NAMALWA (cell line): ENCODE measurements at places on chromosomes 12 and 14.

DNA sequence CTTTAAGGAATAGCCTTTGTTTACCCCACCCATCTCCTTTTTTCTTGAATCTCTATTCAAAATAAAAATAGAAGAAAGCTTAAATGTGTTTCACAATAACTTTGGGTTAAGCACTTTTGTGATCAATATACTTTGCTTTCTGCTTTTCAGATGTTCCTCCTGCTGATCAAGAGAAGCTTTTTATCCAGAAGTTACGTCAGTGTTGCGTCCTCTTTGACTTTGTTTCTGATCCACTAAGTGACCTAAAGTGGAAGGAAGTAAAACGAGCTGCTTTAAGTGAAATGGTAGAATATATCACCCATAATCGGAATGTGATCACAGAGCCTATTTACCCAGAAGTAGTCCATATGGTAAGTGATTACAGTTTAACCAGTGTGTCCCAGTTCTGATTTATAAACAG is 95.0 kb downstream of the PPP2R5C start:
- no peak for DNase-seq

- DNase-seq, result no peak
Observed at GRCh38 chr14:79165471-79166090, 995.4 kb downstream of the NRXN3 start.

GRCh38 chr12:49621651-49622500 is 1.5 kb upstream of the PRPF40B start:
- DNase-seq, result peak; percentile 26

GRCh38 chr12:2535583-2536204 is 259.1 kb upstream of the FKBP4 start:
- DNase-seq, result no peak

GRCh38 chr14:39731912-39732311 is 299.7 kb upstream of the FBXO33 start:
- peak; percentile 41 for DNase-seq

GRCh38 chr14:80996049-80996901 is 40.9 kb downstream of the TSHR start:
- DNase-seq, result peak; percentile 87

- no peak for DNase-seq
Observed at GRCh38 chr12:96120359-96121100, 73.6 kb upstream of the ELK3 start.

DNA sequence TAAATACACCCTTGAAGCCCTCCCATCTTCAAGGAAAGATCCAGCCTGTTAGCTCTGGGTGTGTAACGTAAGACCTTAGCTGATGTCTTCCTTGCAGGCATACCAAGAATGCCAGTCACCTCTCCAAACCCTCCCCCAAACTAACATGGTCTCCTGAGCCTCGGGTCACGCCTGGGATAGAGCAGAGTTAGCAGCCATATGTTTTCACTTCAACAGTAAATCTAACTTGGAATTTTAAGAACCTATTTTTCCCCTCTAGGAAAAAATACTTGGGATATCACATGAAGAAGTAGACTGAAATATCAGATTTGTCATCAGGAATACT is 27.9 kb downstream of the BCL2L14 start:
- no peak for DNase-seq

DNA sequence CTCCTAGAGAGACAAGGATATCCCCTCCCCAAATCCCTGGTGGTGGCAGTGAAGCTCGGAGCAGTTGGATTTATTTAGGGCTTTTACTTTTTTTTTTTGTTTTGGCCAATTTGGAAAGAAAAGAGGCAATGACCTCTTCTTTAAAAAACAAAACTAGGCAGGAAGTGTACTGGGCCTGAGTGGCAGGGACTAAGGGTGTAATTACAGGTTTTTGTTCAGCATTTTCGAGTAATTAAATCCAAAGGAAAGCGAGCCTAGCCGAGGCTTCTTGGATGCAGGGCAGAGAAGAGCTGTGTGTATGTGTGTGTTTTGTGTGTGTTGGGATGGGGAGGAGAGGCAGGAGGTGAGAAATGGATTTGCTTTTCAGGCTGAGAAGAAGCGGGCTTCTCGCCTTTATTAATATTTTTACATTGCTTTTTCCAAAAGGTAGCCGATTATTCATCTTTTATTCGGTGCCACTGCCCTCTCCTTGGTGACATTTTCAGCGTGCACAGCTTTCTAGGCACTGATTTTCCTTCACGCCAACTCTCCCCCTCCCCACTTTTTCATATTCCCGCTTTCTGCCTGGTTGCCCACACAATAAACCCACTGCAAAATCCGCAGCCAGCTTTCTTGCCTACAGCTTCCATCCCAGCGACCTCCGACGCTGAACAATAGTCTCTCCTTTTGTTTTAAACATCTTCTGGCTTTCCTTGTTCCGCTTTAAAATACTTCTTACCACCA is 8.9 kb upstream of the IRF2BPL start:
- no peak for DNase-seq

DNA sequence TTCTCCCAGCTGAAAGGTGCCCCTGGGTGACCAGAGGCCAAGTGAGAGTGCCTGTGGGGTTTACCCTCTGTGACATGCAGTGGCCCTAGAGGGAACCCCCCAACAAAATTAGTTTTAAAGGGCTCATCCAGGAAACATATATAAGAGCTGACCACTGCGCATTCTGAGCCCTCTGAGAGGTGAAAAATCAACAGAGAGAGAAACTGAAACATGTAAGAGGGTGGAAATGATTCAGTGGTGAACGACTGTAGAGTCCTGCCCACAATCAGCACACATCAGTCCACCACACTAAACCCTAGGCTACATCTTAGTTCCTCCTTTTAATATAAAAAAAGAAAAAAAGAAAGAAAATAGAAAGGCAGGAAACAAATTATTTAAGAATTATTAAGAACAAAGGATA is 21.0 kb upstream of the ACSM4 start:
- DNase-seq, result no peak

DNA sequence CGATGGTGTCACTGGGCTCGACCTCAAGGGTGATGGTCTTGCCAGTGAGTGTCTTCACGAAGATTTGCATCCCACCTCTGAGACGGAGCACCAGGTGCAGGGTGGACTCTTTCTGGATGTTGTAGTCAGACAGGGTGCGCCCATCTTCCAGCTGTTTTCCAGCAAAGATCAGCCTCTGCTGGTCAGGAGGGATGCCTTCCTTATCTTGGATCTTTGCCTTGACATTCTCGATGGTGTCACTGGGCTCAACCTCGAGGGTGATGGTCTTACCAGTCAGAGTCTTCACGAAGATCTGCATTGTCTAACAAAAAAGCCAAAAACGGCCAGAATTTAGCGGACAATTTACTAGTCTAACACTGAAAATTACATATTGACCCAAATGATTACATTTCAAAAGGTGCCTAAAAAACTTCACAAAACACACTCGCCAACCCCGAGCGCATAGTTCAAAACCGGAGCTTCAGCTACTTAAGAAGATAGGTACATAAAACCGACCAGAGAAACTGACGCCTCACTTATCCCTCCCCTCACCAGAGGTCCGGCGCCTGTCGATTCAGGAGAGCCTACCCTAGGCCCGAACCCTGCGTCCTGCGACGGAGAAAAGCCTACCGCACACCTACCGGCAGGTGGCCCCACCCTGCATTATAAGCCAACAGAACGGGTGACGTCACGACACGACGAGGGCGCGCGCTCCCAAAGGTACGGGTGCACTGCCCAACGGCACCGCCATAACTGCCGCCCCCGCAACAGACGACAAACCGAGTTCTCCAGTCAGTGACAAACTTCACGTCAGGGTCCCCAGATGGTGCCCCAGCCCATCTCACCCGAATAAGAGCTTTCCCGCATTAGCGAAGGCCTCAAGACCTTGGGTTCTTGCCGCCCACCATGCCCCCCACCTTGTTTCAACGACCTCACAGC is 717 bp downstream of the UBC start:
- peak; percentile 90 for DNase-seq

DNA sequence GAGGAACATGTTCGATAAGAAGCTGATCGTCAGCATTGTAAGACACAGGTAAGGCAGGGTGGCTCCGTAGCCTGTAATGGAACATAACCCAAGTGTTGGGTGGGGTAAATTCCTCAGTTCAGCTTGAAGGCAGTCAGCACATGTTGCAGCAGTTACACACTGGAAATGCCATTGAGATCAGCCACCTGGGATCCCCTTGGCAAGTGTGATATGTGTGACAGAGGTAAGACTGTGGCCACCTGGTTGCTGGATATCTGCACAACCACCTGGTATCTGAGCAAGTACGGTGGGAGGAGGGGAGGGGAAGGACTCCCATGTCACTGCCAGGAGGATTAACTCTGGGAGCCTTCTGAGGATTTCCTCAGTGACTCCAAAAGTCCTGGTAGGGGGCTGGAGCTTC is 158.0 kb upstream of the CAND1 start:
- no peak for DNase-seq

GRCh38 chr12:94150240-94151121 is 2.1 kb downstream of the PLXNC1 start:
- DNase-seq, result no peak
